ENCODE measurements at places on chromosomes 2 and 18.
A peak's percentile ranks its signal among the peaks of the same experiment; 100 is the strongest.

DNA sequence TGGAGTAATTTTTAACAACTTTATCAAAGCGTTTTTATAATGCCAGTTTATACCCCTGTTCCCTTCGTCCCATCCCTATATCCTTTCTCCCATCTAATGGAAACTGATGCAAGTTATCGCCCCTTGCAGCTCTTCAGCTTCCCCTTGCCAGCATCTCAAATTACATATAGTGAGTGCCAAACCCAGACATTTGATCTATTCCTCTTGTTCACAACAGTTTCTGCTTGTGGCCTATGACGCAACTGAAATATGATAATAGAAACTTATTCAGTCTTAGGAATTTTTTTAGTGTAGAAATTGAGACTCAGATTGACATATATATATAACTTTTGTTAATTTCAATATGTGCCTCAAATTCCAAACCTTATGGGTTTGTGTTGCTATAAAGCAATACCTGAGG is 562.2 kb upstream of the VWC2L start:
- DNase-seq: no peak

- peak; percentile 94 for DNase-seq
These were observed 20.4 kb downstream of the TMSB10 start for GRCh38 chr2:84925724-84926376.

DNA sequence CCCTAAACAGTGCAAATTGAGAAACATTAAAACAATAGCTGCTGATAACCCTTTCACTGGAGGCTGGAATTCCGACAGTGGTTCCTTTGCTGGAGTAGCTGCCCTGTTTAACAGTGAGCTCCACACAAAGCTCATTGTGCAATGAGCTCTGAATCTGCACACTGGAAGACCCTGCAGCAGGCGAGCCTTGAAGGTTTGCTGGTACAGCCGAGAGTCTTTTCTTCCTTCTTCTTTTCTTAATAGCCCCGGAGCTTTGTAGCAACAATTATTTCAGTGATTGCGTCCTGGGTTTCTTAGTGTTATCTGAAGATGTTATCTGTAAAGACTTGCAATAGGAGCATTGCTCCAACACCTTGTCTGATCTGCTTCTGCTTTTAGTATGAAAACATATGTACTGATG is 50.8 kb upstream of the CXCR4 start:
- DNase-seq: no peak

DNA sequence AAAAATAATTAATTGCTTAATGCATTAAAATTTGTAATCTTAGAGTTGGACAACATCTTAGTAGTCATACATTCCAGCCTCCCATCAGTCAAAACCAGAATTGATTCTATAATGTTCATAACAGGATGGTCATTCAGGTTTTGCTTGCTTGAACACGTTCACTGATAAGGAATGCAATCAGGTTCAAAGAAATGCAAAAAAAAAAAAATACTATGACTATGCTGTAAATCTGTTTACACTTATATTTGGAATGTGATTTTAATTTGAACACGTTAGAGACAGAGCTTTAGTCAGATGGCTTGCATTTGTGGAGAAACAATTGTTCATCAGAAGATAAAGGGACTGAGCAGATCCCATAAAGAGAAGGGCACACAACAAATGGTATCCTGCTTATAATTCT is 131.3 kb upstream of the UNC80 start:
- DNase-seq: no peak

DNA sequence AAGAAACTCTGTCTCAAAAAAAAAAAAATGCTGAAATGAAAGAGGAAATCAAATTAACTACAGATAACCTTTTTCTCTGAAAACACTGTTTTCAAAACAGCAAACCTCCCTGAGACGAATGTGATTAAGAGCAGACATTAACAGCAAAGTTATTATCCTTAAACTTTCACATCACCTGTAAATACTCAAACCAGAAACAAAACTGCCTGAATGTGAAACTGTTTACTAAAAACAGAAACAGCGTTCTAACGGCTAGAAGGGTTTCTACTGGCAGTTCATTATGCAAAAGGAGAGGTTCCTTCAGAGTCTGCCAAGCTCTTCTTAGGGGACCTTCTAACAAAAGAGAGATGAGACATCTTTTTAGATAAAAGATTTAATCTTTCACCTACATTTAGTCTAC is 45.9 kb downstream of the PNO1 start:
- DNase-seq: no peak

DNA sequence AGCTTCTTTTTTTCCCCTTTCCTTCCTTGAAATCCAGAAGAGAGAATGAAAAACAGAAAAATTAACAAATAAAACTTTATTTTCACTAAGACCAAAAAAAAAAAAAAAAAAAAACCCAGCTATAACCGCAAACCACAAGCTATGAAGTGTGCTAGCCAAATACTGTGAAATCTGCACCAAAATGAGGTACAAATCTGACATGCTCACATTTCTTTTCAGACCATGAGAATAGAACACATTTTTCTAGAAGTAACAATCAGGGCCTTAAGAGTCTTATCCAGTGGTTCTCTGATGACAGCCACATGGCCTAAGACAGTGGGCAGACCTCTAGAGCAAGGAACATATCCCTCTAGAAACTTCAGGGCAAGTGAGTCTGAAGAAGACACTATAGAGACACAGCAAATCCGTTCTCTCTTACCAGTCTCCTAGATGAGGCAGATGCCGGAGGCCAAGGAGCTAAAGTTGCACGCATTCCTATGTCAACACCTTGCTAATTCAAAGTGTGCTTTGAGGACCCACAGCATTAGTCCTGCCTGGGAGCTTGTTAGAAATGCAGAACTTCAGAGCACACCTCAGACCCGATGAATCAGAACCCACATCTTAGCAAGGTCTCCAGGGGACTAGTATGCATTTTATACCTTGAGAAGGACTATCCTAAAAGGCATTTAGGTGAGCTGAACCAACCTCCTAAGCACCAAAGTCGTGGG is 317.1 kb downstream of the MYCN start:
- no peak for DNase-seq
